ENCODE measurements at places on chromosomes 5 and 9. TPM values are rescaled to one million over a fixed set of nuclear protein-coding genes. Genes with fewer than 3 reads are reported as not detected.

Gene CDC25C
- total RNA-seq: 7.5 TPM

Gene SDHA
- total RNA-seq: 105 TPM

Gene SPINK7
- not detected for total RNA-seq

Gene XPA
- total RNA-seq: 1.4 TPM

Data from IMR-90 (cell line).